NCI-H1048 (cell line): ENCODE measurements at places on chromosomes 2 and 18.

DNA sequence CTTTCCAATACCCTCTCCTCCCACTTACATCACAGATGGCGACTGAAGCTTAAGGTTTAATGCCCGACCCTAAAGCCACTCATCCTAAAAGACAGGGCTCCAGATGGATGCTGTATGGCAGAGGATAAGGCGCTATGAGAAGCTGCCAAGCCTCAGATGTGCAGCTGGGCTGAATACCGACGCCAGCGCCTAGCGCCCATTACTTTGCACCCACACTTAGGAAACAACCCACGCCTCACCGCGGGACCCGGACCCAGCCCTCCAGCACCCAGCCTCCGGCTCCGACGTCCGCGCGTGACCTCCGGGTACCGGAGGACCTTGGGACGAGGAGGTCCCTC is 335 bp downstream of the TRAK2 start:
- DNase-seq, result no peak

GRCh38 chr2:16727256-16727655 is 61.6 kb upstream of the CYRIA start:
- no peak for DNase-seq

DNA sequence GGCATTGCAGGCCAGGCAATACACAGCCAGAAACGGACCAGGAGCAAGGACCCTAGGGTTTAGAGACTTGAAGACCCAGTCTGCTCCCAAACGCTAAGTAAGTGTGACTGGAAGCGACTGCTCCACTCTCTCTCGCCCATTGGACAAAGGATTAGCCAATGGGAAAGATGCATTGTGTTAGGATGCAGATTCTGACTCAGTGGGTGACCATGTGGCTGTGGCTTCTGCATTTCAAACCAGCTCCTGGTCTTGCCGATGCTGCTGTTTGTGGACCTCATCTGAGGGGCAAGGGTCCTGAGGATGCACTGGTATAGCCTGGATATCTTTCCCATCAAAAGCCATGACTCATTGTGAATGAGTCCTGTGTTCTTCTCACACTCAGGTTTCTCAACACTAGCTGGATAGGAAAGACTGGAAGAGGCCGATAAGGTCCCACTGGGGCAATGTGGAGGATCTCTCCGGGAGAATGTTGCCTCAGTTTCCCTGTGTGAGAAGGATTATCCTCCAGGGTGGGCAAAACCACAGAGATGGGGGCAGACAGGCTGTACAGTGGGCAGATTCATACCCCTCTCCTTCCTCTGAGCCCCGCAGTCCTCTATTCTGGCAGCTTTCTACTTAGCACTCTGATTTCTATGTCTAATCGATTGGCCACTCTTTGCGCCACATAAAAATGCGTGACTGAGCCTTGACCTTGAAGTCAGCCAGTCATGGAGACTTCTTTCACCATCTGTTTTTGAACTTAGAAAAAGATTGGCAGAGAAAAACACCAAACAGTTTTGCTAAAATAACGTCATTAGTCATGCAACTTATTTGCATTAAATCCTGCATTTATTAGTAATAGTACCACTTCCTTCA is 257.1 kb downstream of the PRKCE start:
- no peak for DNase-seq

- DNase-seq, result no peak
Observed at GRCh38 chr2:64779117-64779690, 125.5 kb upstream of the SERTAD2 start.

- DNase-seq, result no peak
Observed at GRCh38 chr2:3102922-3103569, 274.6 kb downstream of the EIPR1 start.

DNA sequence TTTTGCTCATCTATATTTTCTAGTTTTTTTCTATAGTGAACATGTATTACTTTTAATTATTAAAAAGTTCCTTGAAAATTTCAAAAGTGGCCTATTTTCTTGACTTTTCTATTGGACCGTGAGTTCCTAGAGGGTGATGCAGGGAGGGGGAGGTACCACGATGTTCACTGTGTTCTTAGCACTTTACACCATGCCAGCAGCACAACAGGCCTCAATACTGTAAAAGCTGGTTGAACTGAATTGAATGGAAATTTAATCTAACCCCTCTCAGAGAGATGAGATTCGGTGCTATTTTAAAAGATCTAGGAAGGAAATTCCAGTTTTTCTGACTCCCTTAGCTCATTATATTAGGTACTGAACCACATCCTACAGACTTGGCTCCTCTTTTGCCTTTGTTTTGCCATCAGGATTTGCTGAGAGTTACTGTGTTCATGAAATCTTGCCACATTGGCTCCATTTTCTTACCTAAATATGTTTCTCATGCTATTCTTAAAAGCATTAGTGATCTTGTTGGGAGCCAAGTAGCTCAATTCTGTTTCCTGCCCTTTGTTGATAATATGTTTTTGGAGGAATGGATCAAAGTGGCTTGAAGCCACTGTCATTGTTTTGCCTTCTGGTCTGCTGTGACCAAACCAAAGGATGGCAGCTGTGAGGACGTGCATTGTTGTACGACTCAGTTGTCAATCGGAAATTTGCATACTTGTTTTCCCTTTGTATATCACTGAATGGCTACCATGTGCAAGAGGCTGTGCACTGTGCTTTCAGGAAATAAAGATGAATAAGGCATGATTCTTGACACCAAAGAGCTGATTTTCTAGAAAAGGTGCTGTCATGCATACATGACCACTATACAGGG is 25.3 kb downstream of the MYO1B start:
- DNase-seq, result no peak

- no peak for DNase-seq
Observed at GRCh38 chr2:47075361-47076125, 79.6 kb downstream of the STPG4 start.

DNA sequence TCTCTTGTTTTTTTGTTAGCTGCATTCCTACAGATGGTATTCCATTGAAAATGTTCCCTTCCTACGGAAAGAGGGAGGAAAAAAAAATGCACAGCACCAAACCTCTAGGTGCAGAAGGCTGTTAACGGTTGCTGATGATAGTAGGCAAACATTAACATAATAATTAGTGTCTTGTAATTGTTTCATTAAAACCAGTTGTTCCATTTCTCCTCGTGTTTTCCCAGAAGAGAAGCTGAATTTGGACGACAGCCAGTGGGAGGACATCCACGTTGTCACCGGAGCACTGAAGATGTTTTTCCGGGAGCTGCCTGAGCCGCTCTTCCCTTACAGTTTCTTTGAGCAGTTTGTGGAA is 494.7 kb downstream of the ARHGAP15 start:
- DNase-seq, result no peak
